ENCODE measurements at places on chromosomes 12 and 14.

DNA sequence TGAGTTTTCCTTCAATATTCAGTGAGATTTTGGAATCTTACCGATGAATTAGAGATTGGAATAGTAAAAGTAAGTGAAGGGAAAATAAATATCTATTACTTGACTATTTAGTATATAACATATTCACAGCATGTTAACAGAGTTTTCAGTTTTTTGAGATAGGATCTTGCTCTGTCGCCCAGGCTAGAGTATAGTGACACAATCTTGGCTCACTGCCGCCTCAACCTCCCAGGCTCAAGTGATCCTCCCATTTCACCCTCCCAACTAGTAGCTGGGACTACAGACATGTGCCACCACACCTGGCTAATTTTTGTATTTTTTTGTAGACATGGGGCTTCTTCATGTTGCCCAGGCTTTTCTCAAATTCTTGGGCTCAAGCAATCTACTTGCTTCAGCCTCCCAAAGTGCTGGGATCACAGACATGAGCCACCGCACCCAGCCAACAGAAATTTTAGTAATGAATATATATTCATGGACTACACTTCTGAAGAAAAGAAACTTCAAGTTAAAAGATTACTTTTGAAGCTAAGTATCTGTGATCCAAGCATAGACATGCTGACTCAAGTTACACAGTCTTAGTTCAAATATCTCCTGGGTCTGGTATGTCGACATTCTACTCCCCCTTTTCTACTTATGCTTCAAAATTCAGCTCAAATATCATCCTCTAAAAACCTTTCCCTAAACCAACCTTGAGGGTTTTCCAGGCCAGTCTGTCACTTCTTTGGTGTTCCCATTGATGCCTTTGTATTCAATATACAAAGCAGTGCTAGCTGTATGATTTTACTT, 13.8 kb downstream of the UBE2N start:
- DNase-seq = no peak

DNA sequence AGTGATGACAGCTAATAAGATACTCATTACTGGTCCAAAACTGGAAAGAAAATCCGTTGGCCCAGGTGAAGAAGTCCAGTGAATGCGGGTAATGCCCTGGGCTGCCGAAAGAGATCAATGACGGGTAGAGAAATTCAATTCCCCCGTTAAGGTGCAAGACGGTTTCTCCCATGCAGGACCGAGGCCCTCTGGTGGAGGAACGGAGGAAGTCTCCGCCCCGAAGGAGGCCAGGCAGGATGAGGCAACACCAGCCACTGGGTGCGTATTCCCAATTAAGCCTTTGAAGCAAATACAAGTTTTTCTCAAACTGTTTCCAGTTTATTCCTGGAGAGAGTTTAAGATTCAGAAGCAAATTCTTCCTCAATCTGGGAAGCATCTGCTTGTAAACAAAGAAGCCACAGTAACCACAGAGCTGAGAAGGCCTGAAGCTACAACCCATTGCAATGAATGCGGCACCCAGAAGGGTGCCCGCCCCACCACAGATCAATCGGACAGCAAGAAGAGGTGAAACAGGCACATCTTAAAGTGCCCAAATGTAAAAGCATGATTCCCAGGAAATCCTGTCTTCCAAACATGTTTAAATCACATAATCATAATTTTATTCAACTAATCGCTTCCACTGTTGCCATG, 118.5 kb downstream of the TTC7B start:
- peak; percentile 55 for DNase-seq

- no peak for DNase-seq
Measured at GRCh38 chr14:60512126-60512525, 3.2 kb downstream of the SIX6 start.

DNA sequence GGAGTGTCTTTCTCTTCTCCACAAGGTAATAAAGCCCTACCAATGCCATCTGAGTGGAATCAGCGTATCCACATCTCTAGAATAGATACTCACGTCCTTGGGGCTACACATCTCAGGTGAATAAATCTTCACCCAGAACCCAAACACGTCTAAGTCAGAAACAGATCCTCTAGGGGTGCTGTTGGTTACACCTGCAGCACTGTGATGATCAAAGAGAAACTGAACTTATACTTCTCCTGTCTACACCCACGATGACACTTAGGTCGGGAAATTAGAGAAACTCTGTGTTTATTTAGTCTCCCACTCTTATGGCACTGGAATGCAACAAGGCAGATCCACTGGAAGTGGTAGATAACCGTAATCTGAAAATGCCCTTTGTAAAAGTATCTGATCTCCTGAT, 46.2 kb downstream of the WIF1 start:
- DNase-seq = no peak

DNA sequence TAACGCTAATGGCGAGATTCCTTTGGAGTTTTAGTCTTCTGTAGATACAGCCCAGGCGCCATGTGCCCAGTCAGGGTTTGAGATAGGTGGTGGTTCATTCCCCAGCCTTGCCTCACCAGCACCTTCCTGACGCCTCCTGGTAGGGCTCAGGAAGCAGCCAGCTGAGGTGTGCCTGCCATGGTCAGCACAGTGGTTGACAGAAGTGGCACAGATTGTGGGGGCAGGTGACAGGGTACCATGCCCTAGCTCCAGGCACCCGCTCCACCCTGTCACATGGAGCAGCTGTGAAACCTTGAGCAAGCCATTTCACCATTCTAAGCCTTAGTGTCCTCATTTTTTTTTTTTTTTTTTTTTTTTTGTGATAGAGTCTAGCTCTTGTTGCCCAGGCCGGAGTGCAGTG, 45.6 kb downstream of the EVL start:
- no peak for DNase-seq

DNA sequence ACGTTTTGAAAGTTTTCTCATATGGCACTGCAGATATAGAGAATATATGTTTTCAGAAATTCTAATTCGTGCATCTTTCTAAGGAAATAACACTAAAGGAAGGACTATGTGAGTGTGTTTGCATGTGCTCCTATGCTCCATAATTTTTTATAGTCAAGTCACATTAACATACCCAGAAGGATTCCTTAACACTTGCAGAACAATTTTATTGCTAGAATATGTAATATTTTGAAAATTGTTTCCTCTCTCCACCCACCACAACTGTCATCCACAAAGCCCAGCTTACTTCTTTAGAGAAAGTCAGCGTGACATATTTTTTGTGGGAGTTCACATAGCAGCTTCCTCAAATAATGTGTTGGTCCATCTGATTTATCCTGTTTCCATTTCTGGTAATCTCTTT, 604.6 kb upstream of the MGAT4C start:
- DNase-seq = no peak

GRCh38 chr12:6018265-6018664, 73.2 kb upstream of the ANO2 start:
- no peak for DNase-seq

- no peak for DNase-seq
Measured at GRCh38 chr12:19737019-19737418, 297.7 kb downstream of the AEBP2 start.

DNA sequence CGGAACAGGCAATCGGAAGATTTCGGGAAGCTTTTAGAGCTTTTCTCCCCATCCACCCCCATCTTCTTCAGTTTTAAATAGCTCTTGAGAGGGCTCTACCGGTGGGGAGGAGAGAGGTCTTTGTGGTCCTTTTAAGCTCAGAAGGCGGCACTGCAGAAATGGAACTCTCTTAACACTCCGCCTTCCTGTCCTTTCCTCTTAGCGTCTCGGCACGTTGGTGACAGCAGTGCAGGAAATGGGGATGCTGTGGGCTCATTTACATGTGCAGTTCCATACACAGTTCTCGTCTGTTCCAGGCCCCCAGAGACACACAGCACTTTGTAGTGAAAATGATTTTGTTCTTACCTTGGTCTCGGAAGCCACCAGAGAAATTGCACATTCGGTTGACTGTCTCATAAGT, 50.4 kb upstream of the RIN3 start:
- DNase-seq = no peak

DNA sequence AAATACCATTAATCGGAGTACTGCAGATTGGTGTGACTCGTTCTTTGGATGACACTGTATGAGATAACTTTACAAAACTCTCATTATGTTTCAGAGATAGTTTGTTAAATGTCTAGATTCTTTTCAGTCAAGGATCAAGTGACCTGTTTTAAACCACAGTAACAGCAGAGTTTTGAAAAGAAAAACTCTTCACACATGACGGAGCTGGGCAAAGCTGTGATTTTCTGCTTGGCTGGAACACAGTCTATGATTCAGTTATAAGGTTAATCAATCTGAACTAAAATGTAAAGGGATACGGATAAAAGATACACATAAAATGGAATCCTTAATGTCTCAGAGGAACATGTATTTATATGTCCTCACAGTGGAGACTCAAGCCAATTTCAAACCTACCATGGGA, 573.2 kb downstream of the PRKD1 start:
- no peak for DNase-seq

- no peak for DNase-seq
Measured at GRCh38 chr12:131430158-131430742, 280.6 kb upstream of the SFSWAP start.

GRCh38 chr12:66296176-66296683, 6.1 kb upstream of the HELB start:
- no peak for DNase-seq

DNA sequence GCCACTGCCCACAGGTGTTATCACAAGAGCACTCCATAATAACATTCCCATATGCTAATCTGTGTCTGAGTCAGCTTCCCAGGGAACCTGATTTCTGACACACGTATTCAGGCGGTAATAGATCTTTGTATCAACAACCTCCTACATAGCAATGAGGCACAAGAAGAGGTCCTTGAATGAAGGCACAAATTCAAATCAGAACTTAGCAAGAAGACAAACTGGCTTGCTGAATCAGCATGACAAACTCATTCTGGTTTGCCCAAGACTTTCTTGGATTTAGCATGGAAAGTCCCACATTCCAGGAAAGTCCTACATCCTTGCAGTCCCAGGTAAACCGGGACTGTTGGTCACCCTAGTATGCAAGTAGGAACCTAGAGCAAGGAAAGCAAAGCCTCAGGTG, 33.9 kb upstream of the RNU6-7 start:
- no peak for DNase-seq

DNA sequence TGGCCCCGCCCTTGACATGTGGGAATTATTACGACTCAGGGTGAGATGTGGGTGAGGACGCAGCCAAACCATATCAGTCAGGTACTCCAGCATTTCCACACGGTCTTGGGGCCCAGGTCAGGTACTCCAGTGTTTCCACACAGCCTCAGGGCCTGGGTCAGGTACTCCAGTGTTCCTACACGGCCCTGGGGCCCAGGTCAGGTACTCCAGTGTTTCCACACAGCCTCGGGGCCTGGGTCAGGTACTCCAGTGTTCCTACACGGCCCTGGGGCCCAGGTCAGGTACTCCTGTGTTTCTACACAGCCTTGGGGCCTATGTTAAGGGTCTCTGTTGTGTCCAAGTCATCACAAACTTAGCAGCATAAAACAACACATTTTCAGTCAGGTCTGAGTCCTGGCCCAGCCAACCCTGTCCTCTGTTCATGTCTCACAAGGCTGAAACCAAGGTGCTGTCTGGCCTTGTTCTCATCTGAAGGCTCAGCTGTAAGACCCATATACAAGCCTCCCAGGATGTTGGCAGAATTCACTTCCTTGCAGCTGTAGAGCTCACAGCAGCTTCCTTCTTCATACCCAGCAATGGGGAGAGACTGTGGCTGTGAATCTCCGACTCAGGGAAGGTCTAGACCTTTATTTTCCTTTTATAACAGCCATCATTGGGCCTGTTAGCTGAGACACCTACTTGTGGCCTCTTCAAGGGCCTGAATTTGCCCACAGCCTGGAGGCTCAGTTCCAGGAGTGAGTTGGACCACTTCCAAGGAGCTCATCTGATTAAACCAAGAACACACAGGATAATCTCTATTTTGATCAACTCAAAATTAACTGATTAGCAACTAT, 107.6 kb upstream of the SFSWAP start:
- no peak for DNase-seq

- no peak for DNase-seq
Measured at GRCh38 chr12:48768147-48768546, 20.7 kb downstream of the ADCY6 start.

DNA sequence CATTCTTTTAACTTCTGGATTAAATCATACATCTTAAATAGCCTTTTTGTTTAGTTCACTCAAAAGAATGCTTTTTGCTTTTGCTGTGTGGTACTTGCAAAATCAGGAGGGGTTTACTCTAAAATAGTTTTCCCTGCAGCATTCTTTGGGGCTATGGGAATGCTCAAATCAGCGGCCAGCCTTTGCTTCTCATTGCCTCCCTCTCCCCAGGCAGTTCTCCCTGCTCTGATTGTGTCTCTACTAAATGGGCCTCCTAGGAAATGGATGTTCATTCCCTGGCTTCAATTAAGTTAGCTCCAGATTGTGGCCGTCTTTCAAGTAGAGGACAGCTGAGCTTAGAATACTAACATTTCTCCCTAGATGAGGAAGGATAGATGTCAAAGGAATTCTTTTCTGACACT, 4.4 kb downstream of the TULP3 start:
- no peak for DNase-seq

DNA sequence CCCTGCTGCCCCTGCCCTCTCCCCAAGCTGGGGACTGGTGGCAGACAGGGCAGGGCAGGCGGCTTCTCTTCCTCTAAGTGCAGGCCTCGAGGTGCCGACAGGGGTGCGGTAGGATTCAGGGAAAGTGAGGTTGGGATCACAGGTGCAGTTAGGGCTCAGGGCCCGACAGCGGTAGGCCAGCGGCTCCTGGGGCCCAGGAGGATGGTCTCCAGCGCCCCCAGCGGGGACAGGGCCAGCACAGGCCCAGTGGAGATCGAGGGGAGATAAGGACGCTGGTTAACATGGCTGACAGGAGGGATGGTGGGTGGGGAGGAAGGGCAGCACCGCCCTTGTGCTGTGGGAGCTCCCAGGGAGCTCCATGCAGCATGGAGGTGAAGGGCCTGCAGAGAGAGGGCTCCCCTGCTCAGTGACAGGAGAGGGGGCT, 935 bp upstream of the CRIP1 start:
- peak; percentile 72 for DNase-seq

GRCh38 chr12:103580026-103580425, 7.0 kb upstream of the STAB2 start:
- DNase-seq = no peak

DNA sequence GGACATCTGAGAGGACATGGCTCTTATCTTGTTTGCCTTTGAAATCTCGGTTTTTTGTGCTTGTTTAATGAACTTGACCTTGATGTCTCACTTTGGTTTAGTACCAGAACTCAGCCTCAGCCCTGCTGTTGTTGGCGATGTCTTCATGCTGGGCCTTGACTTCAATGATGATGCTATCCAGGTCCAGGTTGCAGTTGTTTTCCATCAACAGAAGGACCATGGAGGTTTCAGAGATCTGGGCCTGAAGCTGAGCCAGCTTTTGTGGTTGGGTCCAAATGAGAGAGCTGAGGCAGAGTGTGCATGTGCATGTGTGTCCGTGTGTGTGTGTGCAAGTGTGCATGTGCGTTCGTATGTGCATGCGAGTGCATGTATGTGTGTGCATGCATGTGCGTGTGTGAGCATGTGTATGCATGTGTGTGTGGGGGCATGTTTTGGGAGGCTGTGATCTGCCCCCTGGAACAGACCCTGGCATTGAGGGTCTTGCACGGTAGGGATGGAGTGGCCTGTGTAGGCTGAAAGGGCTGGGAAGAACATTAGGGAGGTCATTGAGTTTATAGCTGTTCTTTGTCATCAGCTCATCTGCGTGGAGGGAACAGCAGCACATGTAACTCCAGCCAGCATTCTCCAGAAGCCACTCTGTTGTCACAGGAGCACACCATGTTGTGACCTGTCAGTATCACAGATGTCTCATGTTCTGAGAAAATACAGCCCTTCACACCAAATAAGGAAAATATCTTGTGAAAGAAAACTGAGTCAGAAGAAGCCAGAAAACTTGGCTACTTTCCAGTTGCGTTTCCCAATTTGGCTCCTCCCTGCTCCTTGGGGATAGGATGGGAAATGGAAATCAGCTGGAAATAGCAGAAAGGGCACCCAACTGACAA, 10.0 kb upstream of the KRT82 start:
- DNase-seq = no peak

- DNase-seq = no peak
Measured at GRCh38 chr12:66862356-66862985, 183.6 kb upstream of the GRIP1 start.

Data from central memory CD4-positive, alpha-beta T cell (primary cell).